ENCODE measurements at places on chromosomes 7 and 10.

- no peak for DNase-seq
Observed at GRCh38 chr7:155618708-155619633, 25.5 kb upstream of the RBM33 start.

- DNase-seq, result no peak
Observed at GRCh38 chr10:131710142-131710861, 190.5 kb upstream of the PPP2R2D start.

DNA sequence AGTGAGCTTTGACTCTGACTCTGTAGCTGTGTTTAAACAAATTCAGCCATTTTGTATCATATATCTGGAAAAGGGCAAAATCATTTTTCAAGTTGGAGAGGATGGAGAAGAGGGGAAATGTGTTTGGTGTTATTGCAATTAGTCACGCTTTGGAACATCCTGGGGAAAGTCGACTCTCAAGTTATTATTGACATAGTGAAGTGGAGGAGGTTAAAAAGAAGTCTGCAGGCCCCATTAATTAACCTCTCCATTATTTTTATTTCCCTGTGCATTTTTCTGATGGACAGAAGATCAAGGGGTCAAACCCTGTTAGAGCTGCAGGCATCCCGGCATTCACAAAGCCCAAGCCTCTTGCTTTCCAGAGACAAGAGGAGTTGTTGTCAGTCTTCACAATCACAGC is 132.6 kb downstream of the TEX36 start:
- no peak for DNase-seq

DNA sequence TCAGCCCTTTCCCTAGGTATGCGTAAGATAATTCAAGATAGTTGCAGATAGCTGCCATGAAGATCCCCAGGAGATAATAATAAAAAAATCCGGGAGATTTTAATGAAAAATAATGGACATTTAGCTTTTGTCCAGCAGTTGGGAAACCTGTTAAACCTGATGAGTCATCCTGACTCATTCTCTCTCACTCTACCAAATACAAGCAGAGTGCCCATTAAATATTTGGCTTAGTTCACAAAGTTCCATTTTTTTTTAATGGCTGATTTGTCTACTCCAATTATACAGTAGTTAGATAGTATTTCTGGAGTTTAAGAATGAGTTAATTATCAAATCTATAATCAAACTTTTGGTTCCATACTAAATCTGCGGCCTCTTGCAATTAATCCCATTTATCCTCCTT is 2.1 kb upstream of the SHTN1 start:
- DNase-seq, result no peak

DNA sequence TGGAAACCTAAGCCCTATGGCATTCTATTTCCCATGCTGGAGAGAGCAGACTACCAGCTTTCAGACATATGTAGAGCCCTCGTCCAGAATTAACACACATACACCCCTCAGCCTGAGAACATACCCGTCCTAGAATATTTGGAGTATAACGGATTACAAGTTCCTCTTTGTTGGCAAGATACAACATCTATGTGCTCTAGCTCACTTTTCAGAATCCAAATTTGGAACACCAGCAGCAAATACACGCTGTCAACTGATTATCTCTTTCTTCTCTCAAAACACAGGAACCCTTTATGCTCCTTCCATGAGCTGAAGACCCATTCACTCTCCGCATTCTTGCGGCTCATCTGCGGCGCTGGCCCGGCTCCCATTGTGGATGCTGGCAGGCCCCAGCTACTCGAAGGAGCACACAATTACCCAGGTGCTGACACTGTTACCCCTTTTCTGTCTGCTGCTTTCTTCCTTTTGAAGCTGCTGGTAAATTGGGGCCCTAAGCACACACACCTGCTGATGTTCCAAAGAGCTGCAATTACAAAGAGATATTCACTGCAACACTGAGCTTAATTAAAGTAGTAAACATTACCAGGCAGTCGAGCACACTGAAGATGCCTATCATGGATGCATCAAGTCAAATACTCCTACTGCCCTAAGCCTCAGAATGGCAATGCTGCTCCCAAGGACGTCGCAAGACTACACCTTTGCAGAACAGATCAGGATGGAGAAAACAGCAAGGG is 70.0 kb downstream of the VOPP1 start:
- DNase-seq, result no peak

GRCh38 chr10:1156616-1156886 is 100.4 kb downstream of the WDR37 start:
- no peak for DNase-seq

- no peak for DNase-seq
Observed at GRCh38 chr7:116994611-116995010, 41.3 kb downstream of the ST7 start.

DNA sequence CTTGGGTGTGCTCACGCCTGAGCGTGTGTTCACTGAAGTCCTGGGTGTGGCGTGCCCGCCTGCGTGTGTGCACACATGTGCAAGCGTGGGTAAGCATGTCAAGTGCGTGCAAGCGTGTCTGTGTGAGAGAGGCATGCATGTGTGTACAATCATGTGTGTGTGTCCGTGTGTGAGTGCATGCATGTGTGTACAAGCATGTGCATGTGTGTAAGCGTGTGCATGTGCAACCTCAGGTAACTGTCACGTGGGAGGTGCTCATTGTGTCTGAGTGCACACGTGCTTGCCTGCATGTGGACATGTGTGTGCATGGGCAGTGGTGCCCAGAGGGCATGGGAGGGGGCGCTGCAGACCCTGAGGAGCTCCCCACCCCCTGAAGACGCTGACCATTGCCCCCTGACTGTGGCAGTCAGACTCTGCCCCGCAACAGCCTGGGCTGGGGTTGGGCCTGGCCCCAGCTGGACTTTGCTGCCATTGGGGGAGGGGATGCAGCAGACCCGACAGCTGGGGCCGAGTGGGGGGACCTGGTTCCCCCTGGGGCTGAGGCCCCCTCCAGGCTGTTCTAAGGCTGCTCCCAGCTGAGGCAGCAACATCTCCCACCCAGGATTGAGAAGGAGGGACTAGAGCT is 88.1 kb downstream of the UNCX start:
- no peak for DNase-seq

All from stimulated activated CD8-positive, alpha-beta memory T cell treated with anti-CD3 and anti-CD28 coated beads, Interleukin-4, amount 100 ng/mL, for 1 hour (primary cell).